ENCODE measurements at places on chromosomes 7 and 10.

GRCh38 chr10:404346-404745 is 269.1 kb downstream of the ZMYND11 start:
- DNase-seq, result no peak

DNA sequence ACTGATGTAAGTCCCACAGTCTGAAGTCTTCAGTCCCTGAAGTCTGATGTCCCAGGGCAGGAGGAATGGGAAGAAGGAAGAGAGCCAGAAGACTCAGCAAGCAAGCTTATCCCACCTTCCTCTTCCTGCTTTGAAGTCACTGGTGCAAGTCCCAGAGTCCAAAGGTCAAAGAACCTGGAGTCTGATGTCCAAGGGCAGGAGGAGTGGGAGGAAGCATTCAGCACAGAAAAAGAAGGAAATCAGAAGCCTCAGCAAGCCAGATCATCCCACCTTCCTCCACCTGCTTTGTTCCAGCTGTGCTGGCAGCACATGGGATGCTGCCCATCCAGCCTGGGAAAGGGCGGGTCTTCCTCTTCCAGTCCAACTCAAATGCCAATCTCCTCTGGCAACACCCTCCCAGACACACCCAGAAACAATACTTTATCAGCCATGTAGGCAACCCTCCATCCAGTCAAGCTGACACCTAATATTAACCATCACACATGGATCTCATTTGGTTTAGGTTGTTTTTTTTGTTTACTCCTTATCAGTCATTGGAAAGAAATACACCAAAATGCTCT is 50.9 kb downstream of the ADAM12 start:
- no peak for DNase-seq

DNA sequence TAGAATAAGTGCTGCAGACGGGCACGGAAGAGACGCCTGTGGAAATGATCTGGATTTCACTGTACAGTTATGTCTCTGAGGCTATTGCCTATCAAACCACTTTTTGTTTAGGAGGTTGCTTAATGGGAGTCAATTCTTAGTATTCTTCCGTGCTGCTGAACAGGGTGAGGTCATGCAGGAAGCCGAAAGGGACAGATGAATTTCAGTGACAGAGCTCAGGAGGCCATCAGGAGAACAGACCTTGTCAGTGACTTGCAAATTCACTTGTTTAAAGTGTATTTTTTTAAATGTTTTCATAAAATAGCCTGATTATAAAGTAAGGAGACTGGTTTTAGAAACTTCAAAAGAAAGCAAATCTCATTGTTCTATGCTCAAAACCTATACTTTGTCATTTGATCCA is 58.9 kb downstream of the XRCC2 start:
- no peak for DNase-seq

- no peak for DNase-seq
These were observed 154.7 kb downstream of the RNLS start for GRCh38 chr10:88428442-88428841.

DNA sequence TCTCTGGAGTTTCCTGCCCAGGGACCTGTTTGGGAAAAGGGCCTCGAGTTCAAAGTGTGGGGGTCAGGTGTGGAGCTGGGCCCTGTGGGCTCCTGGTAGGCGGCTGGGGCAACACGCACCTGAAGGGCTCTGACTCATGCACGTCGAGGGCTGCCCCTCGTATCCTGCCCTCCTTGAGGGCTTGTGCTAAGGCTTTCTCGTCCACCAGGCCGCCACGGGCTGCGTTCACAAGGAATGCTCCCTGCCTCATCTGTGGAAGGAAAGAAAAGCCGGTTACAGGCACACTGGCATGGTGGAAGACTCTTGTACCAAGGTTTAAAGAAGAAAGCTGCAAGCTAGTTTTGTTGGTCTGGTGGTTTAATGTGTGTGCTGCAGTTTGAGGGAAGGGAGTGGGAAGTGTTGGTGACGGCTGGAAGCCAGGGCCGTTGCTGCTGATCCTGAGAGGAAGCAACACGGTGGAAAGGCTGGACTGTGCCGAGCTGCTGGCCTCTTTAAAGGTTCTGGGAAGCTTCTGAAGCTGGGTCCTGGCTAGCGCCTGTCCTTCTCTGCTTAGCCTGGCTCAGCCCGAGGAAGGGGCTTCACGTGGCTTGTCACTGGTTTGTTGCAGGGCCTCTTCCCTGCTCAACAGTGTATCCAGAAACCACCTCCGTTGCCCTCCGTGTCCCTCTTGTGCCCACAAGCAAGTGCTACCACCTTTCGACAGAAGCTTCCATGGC is 52.0 kb downstream of the ZRANB1 start:
- no peak for DNase-seq

- DNase-seq, result no peak
These were observed 57.6 kb downstream of the GTF2IRD1 start for GRCh38 chr7:74511345-74511744.

GRCh38 chr10:84811113-84811512 is 482.7 kb downstream of the CCSER2 start:
- DNase-seq, result no peak

DNA sequence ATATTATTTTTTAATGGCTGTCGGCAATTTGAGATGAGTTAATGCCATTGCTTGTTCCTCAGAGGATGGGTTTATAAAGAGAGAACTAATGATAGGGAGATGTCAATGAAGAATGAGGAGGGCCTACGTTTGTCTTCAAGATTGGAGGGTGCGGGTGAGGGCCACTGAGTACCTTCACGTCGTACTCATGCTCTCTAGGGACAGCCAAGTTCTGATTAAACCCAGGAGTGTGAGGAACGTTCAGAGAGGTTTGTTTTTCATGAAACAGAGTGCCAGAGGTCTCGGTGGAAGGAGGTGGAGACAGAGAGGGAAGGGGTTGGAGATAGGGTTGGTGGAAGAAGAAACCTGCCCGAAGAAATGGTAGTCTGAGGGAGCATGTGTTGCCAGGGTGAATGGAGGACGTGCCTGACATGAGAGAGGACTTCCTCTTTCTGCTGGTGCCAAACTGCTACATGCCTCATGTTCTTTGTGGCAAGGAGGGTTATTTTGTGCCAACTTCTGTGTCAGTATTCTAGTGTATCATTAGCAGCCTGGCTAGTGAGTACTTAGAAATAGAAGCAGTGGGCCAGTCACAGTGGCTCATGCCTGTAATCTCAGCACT is 8.9 kb downstream of the DHTKD1 start:
- DNase-seq, result no peak

GRCh38 chr7:40782836-40783235 is 648.0 kb downstream of the SUGCT start:
- no peak for DNase-seq

- DNase-seq, result no peak
These were observed 78.5 kb upstream of the FZD1 start for GRCh38 chr7:91185771-91186170.

- DNase-seq, result no peak
These were observed 114.1 kb downstream of the ICA1 start for GRCh38 chr7:8147760-8148463.

DNA sequence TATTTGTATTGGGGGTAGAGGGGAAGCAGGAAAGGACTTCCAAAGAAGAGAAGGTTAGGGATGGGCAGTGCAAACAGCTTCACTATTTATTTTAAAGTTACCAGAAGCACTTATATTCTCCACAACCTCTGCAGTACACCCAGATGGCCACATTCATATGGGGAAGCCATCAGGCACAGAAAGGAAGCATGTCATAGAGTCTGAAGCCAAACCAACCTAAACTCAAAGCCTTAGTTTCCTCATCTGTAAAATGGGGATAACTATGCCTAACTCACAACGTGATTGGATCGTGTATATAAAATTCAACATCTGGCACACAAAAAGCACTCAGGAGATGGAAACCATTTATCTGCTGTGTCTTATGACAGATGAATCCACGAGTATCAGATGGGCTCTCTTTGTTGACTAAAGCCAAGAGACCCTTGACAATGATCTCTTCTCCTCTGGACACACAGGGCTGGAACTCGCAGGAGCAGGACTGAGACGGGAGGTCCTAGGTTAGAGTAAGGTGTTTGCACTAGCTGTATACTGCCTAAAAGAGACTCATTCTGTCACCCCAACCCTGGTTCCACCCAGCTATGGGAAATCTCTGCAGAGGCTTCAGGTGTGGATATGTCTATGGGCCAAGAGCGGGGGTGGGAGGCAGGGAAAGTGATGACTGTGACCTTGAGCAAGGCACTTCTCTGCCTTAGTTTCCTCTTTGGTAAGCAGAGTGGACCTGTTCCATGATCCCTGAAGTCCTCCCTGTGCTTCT is 1.8 kb downstream of the KIAA1549 start:
- DNase-seq, result no peak

GRCh38 chr7:68866200-68866570 is 732.1 kb upstream of the AUTS2 start:
- no peak for DNase-seq

Data from stimulated activated CD4-positive, alpha-beta T cell treated with anti-CD3 and anti-CD28 coated beads, Interleukin-1b, Interleukin-23, amount 100 ng/mL, for 24 hours (primary cell).